ENCODE measurements at places on chromosomes 13 and 19.
A peak's percentile ranks its signal among the peaks of the same experiment; 100 is the strongest.

DNA sequence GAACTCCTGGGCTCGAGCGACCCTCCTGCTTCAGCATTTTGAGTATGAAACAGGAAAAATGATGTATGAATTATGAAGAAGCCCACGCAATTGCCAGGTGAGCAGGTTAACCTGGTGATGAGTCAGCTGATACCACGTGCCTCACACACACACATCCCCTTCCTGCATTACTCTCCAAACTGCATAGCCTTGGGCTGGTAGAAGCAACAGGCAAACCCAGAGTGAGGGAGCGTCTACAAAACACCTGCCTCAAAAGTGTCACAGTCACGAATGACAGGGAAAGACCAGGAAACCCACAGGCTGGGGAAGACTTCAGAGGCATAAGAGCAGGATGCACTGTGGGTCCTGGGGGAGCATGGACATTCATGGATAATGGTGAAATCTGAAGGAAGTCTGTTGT lies 192.8 kb upstream of the IRS2 start:
- no peak for DNase-seq

DNA sequence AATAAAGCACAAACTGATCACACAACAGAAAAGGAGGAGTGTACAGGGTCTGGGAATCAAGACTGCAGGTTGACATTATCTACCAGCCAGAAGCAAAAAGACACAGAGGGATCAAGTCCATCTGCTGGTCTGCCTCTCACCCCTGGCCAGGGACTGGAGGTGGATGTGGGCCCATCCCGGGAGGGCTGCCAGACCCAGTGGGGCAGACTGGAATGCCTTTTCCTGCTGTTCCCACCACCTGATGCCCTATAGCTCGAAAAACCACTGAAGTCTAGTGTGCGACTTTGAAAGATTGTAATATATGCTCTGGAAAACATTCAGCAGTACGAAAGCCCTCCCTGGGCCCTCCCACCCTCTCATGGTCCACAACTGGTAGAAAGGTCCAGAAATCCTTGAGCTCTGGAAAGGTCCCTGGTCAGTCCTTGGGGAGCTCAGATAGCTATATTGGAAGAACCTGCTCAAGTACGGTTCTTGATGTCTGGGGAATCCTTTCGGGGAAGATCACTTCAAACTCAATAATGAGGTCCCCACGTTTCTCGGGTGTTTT lies 2.6 kb downstream of the DNAJB1 start:
- DNase-seq = no peak

DNA sequence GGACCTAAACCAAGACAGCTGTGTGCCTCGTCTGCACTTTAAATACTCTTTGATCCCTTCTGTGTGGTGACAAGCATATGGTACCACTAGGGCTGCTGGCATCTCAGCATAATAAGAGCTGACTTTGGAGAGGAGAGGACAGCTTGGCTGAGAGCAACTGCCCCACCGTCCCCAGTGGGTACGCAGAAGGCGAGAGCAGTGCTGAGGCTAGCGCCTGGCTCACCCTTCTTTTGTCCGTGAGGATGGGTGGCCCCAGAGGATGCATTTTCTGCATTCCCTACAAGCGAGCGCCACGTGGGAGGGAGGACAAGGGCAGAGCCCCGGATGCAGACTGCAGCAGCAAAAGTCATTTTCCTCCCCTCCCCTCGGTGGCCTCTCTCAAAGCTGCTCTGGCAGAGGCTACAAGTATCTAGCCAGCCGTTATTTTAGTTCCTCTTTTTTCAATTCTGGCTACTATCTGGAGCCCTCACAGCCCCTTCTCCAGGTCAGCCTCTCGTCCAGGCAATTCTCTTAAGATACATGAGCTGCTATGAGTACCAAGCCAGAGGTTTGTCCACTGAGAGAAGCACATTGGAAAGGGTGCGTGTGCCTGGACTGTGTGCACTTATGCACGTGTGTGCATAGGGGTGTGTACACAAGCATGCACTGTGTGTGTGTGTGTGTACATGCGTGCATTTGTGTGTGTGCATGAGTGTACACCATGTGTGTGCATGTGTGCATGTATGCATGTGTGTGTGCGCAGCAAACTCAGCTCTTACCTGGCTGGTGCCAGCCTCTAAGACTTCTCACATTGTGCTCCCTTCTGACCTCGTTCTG lies 51.3 kb downstream of the RAB20 start:
- DNase-seq = peak; percentile 90

DNA sequence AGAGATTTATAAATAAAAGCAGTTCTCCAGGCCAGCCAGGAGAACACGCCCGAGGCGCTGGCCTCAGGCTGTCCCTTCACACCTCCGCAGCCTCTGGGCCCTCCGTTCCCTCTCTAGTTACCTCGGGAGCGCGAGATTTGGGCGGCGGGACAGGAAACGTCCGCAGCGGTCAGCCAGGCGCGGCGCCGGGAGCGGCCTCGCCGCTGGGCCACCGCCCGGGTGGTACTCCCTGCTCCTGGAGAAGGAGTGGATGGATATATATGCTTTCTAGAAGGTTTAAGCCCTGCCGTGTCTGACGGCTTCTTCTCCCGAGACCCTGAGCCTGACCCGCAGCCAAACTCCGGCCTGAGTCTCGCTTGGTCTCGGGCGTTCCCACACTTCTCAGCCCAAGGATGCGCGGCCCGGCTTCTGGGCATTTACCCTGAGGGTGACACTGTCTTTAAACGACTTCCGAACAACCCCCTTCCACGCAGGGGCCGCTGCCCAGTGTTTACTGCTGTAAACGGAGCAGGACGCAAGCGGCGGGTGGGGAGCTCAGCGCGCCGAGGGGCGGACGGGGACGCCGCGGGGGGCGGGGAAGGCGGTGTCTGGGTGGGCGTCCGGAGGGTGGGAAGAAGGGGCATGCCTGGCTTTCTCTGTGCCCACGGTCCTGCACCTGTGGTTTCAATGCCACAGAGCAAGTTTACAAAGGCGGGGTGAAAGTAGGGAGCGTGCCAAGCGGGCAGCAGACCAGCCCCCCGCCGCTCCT lies 2.0 kb upstream of the ZIC2 start:
- no peak for DNase-seq

DNA sequence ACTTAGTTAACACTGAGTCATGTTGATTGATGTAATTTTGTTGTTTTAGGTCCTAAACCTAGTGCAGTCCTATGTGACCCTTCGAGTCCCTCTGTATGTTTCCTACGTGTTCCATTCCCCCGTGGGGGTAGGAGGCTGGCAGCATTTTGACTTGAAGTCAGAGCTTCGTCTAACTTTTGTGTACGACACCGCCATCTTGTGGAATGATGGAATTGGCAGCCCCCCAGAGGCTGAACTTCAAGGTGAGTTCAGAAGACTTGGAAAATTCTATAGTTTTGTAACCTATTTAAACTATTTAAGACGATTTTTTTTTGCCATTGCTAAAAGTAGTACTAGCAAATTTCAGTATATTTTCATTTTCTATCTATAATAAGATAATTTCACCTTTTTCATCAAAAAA lies 117.9 kb downstream of the STOML3 start:
- no peak for DNase-seq

- DNase-seq = no peak
Observed at GRCh38 chr19:38557205-38557799, 60.5 kb downstream of the MAP4K1 start.

- no peak for DNase-seq
Observed at GRCh38 chr19:10544242-10544752, 593 bp downstream of the ATG4D start.

DNA sequence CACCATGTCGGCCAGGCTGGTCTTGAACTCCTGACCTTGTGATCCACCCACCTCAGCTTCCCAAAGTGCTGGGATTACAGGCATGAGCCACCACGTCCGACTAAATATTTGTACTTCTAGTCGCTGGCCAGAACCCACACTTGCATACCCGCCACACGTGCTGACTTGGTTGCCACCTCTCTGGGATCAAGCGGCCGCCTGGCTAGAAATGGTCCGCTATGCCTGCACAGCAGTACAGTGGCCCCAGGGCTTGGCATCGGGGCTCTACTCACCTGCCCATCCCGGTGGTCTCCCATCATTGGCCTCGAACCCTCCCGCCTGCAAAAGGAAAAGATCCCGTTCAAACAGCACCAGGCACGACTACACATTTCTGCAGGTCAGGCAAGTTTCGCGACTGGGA lies 23.7 kb upstream of the TINCR start:
- no peak for DNase-seq

DNA sequence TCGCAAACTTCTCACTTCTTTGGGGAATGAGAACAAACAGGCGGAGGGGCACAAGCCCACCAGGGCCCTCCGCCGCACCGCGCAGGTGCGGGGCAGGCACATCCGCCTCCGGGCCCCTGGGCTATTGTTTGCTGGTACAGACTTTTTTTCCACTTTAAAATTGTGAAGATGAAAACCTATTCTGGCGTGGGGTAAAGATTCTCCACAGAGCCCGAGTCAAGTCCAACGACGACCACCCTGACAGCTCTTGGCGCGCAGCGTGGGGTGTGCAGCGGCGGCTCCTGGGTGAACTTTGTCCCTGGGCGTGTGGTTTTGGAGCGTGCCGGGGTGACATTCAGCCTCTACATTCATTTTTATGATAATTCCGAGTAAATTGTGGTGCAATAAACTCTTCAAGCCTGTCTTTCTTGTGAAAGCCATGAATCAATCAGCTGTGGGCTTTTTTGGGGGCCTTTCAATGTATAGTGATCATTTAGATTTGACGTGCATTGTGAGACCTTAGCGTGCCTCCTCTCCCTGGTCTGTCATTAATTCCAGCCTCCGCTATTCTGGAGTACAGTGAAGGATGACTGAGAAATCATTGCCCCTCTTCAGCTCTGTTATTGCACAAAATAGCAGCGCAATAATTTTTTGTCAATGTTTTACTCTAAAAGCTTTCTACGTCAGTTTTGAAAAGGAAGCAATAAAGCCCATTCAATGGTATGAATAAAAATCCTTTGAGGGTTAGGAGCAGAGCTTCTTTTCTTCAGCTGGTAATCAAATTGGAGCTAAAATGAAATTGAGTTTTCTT lies 90.0 kb downstream of the TEX29 start:
- no peak for DNase-seq

DNA sequence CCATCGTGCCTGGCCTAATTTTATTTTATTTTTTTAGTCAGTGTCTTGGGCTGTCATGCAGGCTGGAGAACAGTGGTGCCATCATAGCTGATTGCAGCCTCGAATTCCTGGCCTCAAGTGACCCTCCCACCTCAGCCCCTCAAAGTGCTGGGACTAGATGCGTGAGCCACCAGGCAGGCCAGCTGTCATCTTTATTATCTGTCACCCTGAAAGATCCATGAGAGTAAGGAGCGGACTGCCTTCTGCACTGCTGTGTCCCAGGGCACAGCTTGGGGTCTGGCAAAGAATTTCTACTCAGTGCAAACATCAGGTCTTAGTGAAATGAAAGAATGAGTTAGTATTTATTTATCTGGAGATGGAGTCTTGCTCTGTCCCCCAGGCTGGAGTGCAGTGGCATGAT lies 9.5 kb upstream of the TLE5 start:
- DNase-seq = no peak

GRCh38 chr19:16586991-16587832 lies 15.0 kb upstream of the SLC35E1 start:
- no peak for DNase-seq

GRCh38 chr19:36079389-36079945 lies 24.8 kb downstream of the WDR62 start:
- no peak for DNase-seq

DNA sequence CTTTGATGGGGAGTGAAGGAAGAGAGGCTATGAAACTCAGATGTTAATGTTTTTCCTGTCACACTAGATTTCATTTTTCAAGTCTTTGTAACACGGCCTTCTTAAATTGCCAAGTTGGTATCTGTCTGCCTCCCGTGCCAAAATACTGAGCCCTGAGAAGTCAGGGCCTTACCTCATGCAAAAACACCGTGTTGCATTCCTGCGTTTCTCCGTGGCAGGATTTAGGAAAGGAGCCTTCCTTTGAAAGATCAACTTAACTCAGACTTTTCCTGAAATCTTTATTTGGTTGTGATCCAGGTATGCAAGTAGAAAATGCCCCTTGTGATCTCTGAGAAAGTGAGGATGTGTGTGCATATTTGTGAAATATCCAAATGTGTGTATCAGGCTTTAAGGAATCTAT lies 1291.0 kb upstream of the SLC10A2 start:
- DNase-seq = no peak

DNA sequence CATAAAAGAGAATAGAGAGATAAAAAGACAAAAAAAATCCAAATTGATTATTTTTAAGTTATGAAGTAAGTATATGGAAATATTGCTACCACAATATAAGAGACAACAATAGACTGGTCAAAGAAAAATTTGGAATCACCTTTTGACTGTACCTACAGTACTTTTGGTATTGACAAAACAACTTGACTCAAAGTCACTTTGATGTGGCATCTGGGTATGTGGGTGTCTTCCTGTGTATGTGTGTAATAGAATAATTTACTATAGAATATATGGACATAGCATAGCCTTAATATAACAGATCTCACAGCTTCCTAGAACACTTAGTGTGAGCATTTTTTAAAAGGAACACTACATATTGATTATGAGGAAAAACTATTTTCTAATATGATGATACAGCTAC lies 1016.2 kb upstream of the PCDH20 start:
- no peak for DNase-seq

DNA sequence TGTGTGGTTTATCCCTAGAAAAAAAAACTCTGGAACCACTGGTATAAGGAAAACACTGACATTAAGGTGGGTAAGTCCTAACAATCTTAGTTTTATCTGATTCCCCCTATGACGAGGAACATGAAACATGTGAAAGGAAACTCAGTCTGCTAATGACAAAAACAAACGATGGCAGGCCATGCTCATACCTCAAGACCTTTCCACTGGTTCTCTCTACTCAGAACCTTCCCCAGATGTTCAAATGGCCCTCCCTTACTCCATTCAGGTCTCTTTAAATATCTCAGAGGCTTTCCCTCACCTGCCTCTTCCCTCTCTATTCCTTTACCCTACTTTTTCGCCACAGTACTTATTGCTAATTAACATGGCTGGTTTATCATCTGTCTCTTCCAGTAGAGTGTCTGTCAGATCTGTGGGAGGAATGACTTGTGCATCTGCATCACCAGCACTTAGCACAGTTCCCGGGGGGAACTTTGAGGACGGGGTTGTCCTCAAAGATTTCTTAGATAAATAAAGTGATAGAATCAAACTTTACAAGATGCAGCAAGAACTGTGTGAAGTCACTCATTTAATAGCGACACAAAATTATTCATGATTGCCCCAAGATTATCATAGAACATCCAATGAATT lies 1.5 kb downstream of the TUBGCP3 start:
- DNase-seq = no peak

DNA sequence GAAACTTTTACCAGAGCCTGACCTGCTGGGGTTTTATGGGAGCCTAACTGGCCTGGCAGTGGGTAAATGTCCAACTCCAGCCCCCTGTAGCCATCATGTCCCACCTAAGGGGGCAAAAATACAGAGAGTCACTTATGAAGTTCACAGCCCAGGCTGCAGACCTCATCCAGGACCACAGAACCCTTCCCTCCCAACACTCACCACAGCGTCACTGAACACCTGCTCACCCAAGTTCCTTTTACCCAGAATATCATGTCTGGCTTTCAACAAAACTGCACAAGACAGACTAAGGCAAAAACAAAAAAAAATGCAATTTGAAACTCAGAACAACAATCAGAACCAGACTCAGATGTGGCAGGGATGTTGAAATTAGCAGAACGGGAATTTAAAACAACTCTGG lies 6.4 kb downstream of the CEACAM3 start:
- DNase-seq = no peak

All from SJSA1 (cell line).